ENCODE measurements at places on chromosomes 7 and 10. TPM values are rescaled to one million over a fixed set of nuclear protein-coding genes. Genes with fewer than 3 reads are reported as not detected.

DNA sequence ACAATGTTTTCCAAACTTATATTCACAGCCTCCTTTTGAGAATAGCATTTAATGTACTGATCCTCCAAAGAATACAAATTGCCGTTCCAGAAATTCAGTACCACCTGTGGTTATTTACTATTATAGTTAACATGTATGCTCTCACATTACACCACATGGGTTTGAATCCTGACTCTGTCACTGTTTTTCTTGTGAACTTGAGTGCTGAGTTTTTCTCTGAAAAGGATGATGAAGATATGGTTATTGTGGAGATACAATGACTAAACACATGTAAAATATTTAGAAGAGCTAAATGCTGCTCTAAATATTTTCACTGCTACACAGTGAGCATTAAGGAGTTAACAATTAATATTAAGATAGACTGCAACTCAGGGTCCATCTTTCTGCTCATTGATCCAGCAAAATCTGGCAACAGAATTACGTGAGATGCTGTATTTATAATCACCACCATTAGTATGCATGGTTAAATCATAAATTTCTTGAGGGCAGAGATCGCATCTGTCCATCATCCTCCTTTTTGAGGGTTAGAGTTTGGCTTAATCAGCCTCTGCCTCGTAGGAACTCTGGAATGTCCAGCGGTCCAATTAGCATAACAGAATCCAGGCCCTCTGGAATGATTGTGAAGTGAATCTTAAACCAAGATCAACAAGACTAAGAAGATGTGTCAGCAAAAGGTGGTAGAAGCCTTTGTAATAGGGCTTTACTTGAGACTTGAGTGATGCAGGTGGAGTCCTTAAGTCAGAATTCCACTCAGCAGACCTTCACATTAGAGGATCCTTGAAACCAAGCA lies 152.8 kb downstream of the MACC1 start:
- DNase-seq, result no peak

Gene TMEM273
- 3.5 TPM for total RNA-seq

Gene PCGF5
- 30.3 TPM for total RNA-seq

GRCh38 chr7:13794581-13794980 lies 194.9 kb downstream of the ETV1 start:
- DNase-seq, result no peak

Gene GIMAP4
- total RNA-seq, result 14.4 TPM

DNA sequence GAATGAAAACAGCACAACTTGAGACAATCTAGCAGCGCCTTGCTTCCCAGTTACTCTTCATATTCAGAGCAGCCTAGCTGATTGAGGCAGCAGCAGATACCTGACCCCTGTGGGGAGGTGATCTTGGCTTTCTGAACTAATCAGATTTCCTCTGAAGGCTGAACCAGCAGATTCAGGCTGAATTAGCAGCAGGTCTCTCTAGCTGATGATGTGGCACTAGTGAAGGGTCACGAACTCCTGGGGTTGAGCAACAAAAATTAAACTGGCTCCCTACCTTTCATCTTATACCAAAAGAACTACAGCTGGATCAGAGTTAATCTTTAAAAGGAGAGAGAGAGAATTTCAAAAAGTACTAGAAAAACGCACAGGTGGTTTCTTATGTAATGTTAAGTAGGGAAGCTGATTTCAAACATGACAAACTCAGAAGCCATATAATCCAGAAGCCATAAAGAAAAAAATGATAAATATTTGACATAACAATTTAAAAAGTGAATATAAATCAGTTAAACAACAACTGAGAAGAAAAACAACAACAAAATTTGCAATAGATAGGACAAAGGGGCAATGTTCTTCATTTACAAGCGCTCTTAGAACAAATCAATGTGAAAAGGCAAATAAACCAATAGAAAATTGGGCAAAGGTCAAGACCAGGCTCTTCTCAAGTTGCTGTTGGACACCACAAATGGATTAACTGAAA lies 13.5 kb downstream of the SLC25A13 start:
- no peak for DNase-seq

- DNase-seq, result no peak
Measured at GRCh38 chr10:22704471-22704911, 9.9 kb downstream of the PIP4K2A start.

DNA sequence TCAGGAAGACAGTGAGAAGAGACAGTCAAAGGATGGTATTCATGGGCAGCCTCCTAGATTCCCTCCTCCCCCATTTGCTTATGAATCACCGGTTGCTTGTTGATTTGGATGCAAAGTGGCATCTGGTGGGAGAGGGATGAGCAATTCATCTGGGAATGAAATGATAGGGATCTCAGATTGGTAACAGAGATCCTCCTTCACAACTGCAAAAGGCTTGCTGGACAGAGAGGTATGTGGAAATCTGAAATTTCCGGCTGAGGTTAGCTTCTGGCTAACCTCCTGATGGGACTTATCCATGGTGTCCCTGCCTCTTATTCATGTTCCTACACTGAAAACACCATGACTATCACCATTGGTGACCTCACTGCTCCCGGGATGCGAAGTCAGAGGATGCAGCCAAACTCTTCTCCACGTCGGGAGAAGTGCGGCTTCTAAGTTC lies 48.4 kb upstream of the PODXL start:
- DNase-seq, result no peak

Gene NEUROG3
- total RNA-seq, result not detected

GRCh38 chr10:58157076-58157766 lies 110.5 kb downstream of the IPMK start:
- DNase-seq, result no peak

Gene CALML3
- not detected for total RNA-seq

Gene CYP2C19
- total RNA-seq, result 0.15 TPM

DNA sequence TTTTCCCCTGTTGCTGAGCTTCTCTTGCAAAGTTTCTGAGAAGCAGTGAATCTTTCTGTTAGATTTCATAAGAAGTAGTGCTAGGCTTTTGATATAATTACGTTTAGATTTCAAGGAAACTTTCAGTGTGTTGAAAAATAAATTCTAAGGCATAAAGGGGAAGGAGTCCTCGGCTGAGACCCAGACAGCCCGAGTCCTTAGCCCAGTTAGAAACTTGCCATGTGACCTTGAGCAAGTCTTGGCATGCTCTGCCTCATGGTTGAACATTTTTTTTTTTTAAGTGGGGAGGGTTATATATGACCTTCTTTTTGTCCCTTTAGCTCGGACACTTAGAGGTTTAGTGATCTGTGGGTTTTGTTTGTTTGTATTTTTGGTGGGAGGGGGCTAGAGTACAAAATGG lies 117.5 kb downstream of the TCF7L2 start:
- DNase-seq, result no peak

DNA sequence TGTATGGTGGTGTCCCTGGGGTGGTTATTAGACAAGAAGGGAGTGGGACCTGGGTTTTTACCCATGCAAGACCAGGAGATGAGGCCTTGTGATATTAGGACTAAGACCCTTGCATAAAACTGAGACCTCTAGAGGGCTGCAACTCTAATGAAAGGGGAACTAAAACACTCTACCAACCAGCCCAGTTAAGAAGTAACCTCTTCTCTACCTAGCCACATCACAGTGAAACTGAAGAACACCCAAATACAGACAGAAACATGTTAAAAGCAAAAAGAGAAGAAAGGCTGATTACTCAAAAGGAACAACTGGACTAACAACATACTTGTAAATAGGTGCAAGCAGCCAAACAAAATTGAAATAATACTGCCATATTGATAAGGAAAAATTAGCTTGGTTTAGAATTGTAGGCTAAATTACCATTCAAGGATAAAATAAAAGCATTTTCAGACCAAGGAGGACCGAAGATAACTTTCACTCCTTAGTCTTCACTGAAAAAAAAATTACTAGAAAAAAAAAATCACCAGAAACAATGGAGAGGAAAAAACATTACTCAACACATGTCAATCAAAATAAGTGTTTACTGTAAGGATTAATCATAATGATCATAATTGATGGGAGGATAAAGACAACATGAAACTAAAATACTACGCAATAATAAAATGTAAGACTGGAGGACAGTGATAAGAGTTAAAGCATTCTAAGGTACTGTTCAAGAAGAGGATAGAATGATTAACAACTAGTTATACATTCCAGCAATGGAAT lies 27.6 kb downstream of the ERLIN1 start:
- DNase-seq, result no peak

- DNase-seq, result no peak
Measured at GRCh38 chr7:131781-132482, 60.4 kb upstream of the FAM20C start.

Gene BMPER
- 2.4 TPM for total RNA-seq

GRCh38 chr7:157310676-157311185 lies 26.1 kb upstream of the DNAJB6 start:
- DNase-seq, result no peak

- DNase-seq, result no peak
Measured at GRCh38 chr10:48948470-48949037, 8.9 kb upstream of the LRRC18 start.

DNA sequence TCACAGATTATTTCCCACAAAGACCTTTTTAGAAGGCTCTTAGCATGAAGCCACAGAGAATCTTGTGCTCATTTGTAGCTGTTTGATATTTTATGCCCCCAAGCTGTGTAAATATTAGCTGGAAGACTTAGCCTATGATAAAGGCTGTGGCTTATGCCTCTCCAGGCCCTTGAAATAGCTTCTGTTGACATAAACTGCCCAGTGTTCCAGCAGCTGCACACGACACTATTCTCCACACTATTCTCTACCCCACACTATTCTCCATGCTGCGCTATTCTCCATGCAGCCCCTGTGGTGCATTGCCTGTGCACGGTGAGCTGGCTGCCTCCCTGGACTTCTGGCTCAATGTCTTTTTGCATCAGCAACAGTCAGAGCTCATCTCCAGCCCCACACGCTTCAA lies 13.1 kb downstream of the DDC start:
- no peak for DNase-seq

GRCh38 chr7:26549281-26549944 lies 257.8 kb downstream of the SNX10 start:
- no peak for DNase-seq

GRCh38 chr7:108099713-108100112 lies 30.4 kb downstream of the LAMB4 start:
- no peak for DNase-seq

Gene PNLIPRP3
- not detected for total RNA-seq

DNA sequence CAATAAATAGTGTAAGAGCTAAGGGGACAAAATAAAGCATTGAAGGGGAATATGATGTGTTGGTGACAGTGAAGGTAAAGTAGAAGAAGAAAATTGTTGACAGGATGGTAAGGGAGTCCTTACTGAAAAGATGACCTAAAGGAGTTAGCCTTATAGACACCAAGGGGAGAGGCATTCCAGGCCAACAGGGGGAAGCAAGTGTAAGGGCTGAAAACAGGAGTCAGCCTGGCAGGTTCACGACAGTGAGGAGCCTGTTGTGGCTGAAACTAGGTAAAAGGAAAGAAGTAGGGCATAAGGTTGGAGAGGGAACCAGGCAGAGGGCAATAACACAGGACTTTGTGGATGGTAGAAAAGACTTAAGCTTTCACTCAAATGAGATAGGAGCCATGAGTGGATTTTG lies 34.0 kb downstream of the PNLIPRP3 start:
- DNase-seq, result no peak

DNA sequence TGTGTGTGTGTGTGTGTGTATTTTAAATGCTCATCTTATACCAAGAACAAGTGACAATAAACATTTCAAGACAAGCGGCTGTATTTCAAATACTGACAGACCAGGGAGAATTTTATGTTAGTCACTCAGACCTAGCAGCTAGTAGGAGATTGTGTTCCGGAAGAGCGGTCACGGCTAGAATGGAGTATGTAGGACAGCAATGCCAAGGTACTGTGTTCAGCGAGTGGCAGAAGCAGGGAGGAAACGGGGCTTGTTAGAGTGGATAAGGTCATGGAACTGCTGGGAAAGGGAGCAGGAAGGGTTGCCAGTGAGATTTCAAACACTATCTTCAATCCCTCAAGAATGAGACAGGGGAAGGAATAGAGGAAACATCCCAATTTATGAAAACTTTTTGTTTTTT lies 260.5 kb upstream of the PITRM1 start:
- no peak for DNase-seq

Gene LEP
- 0.30 TPM for total RNA-seq

DNA sequence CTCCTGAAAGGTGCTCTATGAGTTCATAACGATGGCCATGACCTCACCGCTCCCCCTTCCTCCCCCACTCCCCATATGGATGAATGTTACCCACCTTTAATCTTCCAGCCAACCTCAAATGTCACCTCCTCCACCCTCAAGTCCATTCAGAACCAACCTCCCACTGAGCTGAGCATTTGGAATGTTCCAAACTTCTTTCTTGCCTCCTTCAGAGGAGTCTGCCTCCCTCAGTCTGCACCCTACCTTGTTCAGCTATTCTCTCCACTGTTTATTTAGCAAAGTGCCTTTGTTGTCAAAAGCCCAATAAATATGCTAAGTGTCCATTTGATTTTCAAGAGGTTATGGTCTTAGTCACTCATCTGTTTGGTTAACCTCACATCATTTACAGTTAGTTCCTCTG lies 22.9 kb upstream of the MTPAP start:
- no peak for DNase-seq

Gene CLCN1
- 9.8 TPM for total RNA-seq

DNA sequence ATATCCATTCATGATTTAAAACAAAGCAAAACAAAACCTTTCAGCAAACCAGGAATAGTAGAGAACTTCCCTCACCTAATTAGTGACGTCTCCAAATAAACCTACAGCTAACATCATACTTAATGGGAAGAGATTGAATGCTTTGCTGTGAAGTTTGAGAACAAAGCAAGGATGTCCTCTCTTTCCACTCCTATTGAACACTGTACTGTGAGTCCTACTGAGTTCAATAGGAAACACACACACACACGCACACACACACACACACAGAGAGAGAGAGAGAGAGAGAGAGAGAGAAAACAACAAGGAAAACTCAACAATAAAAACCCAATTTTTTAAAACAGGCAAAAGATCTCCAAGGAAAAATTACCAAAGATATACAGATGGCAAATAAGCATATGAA lies 32.3 kb downstream of the PODXL start:
- DNase-seq, result no peak

DNA sequence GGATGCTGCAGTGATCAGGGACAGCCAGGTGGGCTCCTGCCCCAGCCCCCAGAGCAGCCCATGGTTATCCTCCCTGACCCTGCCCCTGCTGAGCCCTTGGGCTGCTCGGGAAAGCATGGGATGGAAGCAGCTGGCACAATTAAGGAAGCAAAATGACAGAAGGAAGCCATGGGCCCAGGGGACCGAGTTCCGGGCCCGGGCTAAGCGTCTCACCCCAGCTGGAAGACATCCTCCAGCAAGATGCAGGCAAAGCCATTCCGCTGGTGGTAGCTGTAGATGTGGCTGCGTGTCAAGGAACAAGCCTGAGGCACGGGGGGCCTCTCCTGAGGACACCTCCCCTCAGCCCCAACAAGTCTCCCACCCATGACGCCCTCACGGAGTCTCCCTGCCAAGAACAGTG lies 1.1 kb downstream of the ATG9B start:
- DNase-seq, result no peak

DNA sequence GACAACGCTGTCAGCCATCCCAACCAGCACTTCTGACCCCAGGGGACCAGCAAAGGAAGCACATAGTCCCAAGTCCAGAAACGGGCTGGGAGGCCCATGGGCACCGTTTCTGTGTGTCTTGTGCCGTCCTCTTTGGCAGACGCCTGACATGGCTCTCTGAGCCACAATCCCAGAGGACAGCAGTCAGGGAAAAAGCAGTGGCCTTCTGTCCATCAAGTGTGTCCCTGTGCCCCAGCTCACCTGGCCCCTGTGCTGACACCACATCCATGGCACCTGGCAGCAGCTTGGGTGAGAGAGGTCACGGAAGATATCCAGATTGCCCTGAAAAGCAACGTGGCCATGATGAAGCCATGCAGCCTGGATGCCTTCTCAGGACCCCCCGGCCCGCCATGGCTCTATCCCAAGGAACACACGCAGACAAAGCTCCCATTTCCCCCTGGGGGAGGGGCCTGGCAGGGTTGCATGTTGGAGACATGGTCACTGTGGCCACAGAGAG lies 38.1 kb upstream of the ANTXRL start:
- DNase-seq, result no peak

Measured in psoas muscle (tissue), 8 donors.